NCI-H1092 (cell line): ENCODE measurements at places on chromosomes 1 and 21.

DNA sequence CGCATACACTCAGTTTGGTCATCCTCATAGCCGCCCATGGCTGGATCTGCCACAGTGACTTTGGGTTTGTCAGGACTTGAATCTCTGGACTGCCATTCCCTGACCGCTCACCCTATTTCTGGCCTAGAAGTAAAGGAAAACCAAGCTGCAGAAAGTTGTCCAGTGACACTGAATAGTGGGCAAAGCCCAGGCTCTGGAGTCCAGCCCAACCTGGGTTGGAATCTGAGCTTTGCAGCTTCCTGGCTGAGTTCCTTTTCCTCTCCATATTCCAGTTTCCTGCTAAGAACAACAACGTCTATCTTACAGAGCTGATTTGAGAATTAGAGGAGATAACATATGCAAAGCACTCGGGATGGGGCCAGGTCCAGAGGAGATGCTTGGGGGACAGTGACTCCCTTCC lies 15.6 kb upstream of the EIF4G3 start:
- no peak for DNase-seq

DNA sequence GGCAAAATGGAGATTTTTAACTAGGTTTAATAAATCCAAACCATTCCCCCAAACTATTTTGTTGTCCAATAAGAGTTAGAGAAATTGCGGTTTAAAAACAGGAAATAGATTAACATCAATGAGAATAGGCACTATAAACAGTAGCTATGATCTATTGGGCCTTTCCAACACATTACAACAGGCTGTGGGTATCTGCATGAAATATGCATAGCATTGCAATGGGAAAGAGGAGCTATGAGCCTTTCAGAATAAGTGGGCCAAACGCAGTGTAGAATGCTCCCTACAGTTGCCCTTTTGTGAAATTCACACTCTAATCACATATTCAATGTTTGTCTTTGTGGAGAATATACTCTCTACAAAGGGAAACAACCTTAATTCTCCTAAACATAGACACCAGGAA lies 305.5 kb upstream of the PRMT6 start:
- DNase-seq: no peak

DNA sequence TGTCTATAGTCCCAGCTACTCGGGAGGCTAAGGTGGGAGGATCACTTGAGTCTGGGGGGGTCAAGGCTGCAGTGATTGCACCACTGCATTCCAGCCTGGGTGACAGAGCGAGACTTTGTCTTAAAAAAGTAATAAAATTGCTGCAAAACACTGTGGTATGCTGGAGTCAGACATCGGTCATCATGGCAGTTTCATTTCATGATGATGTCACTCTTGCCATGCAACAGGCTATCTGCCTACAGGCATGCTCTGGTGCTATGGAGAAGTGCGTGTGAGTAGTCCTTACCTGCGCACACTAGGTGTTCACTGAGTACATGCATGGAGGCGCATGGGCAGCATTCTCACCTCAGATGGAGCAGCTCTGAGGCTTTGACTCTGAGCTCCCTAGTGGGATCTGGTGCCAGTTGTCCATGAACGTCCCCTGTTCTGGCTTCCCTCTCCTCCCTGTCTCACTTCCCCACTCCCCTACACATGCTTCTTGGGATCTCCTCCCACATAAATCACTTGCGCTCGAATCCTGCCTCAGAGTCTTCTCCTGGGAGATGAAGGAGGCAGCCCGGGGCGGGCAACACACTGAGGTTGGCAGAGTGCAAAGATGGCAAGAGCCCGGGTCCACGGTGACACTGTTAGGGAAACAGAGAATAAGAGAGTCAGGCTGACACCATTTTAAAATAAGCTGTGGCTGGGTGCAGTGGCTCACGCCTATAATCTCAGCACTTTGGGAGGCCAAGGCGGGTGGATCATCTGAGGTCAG lies 10.4 kb upstream of the CELA3B start:
- no peak for DNase-seq

- no peak for DNase-seq
Observed at GRCh38 chr1:85015826-85016225, 18.9 kb upstream of the MCOLN2 start.

- no peak for DNase-seq
Observed at GRCh38 chr21:42081138-42081537, 10.0 kb downstream of the UMODL1 start.

DNA sequence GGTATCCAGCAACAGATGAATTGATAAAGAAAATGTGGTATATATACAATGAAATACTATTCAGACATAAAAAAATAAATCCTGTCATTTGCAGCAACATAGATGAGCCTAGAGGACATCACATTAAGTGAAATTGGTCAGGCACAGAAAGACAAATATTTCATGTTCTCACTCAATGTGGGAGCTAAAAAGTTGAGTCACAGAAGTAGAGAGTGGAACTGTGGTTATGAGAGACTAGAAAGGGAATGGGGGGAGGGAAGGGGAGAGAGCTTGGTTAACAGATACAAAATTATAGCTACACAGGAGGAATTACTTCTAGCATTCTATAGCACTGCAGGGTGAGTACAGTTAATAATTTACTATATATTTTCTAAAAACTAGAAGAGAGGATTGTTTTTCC lies 37.1 kb upstream of the SERPINC1 start:
- DNase-seq: no peak

GRCh38 chr1:209363112-209363511 lies 220.4 kb upstream of the CAMK1G start:
- no peak for DNase-seq

- no peak for DNase-seq
Observed at GRCh38 chr1:201643835-201644104, 104.8 kb downstream of the NAV1 start.

GRCh38 chr1:30681782-30682181 lies 41.6 kb downstream of the MATN1 start:
- no peak for DNase-seq

GRCh38 chr1:41662061-41662764 lies 177.7 kb upstream of the EDN2 start:
- no peak for DNase-seq

DNA sequence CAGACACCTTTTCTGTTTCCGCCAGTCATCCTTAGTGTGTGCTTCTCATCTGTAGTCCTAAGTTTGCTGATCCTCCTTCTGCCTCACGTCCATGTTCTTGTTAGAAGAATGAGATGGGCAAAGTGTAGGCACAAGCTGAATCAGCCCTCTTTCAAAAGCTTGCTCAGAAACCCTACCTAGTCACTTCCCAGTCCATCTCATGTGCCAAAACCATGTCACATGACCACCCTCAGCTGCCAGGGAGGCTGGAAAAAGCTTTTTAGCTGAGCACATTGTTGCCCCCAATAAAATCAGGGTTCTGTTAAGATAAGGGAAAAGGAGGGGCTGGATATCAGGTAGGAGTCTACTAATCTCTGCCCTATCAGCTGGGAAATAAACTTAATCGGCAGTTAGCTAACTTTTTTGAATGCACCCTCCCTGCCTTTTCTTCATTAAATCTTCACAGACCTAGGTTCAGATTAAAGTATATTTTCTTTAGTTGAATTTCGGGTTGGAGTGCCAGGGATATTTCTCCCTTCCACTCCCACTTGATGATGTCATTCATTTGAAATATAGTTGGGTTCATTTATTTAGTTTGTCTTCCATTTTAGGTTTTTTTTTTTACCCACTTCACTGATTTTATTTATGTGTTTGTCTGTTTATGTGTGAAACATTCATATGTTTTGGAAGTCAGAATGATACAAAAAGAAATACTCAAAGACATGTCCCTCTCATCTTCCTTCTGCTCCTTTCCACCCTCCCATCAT lies 129.2 kb downstream of the ROR1 start:
- no peak for DNase-seq

- no peak for DNase-seq
Observed at GRCh38 chr1:145980457-145980994, 15.9 kb downstream of the TXNIP start.

GRCh38 chr1:19393046-19393445 lies 80.9 kb downstream of the SLC66A1 start:
- DNase-seq: no peak

- DNase-seq: no peak
Observed at GRCh38 chr1:7526196-7526866, 244.8 kb upstream of the VAMP3 start.

- no peak for DNase-seq
Observed at GRCh38 chr1:26858160-26858559, 4.8 kb upstream of the SFN start.

DNA sequence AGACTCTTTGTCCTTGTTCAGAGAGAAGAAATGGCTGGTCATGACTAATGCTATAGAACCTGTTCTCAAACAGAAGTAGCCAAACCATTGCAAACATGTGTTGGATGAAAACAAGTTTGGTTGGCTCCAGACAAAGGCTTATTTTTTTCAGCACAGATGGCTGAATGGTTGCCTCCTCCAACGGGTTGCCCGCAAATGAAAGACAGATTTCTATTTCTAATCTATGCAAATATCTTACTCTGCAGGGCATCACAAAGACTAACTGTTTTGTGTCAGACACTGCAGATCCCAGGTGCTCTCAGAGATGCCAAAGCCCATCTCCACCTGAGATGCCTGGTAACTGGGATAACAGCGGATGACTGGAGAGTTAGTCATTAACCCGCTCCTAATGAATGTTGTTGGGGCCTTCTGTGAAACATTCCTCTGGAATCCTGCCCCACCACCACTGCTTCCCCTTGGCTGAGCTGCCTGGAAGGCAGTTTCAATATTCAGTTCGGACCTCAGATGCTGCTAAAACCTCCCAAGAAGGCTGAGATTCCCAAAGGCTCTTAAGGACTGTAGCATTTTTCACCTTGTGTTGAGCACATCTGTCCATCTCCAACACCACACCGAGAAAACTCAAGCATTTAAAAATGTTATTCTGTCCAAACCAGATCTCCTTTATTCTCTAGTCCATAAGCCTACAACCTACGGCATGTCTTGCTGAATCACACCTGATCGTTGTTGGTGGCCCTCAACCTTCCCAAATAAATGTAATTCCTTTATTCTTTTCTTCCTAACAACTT lies 104.4 kb downstream of the PTPN14 start:
- no peak for DNase-seq

- no peak for DNase-seq
Observed at GRCh38 chr1:87197641-87198040, 131.0 kb upstream of the LMO4 start.

DNA sequence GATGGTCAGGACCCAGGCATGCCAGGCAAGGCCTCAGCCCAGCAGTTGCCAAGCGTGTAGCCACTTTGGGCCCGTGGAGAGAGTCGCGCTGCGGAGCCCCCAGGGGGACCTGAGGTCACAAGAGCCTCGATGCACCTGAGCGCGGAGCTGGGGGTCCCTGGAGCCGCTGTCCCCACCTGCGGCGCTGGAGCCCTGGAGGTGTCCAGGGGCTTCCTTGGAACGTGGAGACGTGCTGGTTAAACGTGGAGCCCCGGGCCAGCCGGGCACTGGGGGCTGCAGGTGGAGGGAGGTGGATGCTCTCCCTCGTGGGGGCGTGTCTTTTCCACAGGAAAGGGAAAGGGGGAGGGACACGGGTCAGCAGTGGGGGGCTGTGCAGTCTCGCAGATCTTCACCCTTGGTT lies 3.1 kb downstream of the PLCH2 start:
- no peak for DNase-seq

DNA sequence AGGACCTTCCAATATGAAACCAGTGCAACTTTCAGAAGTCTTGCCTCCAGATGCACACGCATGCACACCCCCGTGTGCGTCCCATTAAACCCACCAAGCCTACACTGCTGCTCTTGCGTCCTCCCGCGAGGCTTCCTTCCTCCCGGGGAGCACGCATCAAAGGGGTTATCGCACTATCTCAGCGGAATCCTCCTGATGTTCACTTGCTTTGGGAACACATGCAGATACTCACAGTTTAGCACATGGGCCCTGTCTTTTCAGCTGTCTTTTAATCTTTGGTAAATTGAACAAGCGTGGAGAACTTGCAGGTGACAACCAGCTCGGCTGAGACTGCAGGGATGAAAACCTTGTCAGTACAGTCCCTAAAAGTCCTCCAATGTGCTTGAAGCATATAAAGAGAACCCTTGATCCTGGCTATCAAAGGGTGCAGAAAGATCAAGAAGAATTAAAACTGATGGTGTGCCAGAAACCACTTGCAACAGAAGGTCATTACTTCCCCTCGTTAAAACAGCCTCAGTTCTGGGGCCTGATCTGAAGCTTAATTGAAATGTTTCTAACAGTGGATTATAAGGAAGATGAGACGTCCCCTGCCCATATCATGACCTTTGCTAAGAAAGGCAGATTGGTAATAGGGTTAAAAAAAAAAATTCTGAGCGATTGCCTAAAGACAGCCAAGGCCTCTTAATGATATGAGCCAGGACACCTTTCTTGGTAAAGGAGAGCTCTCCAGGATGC lies 149.4 kb upstream of the LMO4 start:
- DNase-seq: no peak

- DNase-seq: no peak
Observed at GRCh38 chr1:200892958-200893357, 1.7 kb upstream of the INAVA start.

DNA sequence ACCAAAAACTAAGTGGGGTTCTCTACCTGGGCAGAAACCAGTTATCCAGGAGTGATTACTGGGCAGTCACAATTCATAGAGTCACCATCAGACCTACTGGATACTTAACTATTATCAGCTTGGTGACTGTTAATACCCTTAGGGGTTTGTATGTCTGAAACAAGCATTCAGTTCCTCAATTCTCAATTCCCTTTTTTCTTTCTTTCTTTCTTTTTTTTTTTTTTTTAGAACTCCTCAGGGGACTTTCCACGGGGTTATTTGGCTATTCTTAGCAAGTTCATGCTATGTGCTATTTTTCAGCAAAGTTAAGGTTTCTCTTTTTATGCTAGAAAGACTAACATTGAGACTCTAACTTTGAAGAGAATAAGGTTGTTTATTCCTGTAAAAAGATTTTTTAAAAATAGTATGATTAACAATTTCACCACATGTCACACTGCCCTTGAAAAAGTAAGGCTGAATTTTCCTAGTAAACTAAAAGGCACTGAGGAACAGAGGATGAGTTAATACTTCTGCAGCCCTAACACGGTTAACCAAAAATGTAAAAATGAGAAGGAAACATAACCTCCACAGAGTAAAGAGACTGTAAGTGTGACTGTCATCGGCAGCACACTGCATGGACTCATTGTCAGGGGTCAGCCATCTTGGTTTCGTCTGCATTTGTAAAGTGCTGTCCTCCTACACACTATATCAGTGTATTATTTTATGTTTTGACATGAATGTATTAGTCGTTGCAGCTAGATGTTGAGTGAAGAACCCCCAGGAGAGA lies 310.2 kb downstream of the NTNG1 start:
- DNase-seq: no peak
